ENCODE measurements at places on chromosomes 1 and 21.

- DNase-seq, result no peak
Observed at GRCh38 chr1:89130716-89131115, 4.8 kb upstream of the GBP2 start.

DNA sequence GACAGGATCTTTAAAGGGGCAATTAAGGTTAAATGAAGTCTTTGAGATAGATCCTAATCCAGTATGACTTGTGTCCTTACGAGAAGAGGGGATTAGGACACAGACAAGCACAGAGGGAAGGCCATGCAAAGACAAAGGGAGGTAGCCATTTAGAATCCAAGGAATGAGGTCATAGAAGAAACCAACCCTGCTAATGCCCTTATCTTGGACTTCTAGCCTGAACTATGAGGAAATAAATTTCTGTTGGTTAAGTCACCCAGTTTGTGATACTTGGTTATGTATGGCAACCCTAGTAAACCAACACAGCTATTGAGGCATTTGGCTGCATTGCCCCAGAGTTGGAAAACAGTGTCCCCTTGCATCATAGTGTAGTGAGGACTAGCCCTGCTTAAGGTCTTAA, 121.3 kb downstream of the MAST2 start:
- no peak for DNase-seq

DNA sequence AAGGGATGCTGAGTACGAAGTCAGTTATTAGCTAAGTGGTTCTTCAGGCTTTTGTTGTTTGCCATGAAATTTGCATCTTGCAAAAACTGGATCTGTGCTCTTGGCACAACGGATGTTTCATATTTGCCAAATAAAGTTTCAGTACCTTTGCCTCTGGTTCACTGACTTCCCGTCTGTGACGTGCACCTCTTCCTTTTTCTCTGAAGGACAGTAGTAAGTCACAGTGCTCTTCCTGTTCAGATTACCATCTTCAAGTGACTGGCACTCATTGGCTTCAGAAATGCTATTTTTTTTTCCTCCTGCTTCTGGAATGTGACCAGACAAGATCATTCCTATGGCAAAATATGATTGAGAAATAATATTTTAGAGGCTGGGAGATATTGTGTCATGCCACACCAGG, 75.9 kb upstream of the GREM2 start:
- DNase-seq, result no peak

DNA sequence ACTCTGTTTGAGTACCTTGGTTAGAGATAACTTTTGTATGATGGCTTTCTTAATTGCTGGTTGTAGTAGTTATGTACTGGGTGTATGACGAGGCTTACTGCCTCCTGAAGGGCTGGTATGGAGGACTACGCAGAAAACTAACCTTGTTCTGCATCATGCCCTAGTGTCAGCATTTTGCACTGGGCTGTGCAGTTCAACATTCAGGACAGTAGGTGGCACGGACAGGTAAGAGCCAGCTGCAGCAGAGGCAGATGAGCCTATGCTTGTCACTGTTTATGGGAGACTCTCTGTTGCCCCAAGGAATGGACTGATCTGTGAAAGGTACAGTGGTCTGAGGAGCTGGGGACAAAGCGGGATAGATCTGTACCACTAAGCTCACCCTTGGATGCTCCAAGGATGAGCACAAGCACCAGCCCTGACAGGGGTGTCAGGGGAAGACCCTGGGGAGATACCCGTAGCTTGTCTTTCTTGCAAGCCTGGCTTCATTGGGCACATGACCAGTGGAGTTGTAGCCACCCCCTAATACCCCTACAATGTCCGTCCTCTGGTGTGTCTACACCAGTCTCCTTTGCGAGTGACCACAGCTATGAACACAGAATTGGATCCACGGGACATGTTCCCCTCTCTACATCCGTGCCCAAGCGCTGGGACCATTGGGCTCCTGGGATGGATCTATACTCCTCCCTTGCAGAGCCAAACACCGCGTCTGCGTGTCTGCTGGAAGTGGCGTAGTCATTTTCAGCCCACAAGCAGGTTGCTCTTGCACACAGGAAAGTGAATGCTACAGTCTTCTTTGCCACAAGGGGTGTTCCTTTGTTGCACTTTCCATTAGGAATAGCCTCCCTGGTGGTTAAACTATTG, 51.1 kb upstream of the CFHR3 start:
- peak; percentile 29 for DNase-seq

DNA sequence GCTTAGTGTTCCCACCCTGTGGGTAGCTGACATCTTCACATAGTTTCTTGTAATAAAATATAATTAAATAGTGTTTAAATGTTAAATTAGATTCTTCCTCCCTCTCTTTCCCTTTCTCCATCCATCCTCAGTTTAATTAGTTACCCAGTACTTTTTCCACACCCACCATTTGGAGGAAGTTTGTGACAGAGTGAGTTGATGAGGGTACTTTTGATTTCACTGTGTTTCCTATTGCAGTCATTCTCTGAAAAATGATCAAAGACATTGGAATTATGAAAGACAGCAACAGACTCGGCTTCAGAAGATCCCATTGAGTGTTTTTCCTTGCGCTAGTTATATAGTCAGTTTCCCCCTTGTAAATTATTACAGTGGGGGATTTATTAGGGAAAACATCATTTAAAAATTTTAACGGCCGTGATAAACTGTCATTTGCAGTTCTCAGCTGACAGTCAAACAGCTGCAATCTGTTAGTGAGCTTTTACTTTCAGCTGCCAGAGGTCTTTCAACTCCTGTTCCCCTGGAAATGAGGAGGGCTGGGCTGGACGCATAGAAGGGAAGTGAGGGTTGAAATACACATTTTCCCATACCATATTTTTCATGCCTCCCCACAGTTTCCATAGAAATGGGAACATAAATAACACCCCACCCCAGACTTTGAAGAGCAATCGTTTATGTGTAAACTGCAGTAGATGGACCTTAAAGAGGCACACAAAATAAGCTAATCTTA, 61.3 kb upstream of the CACYBP start:
- DNase-seq, result no peak

- DNase-seq, result no peak
Observed at GRCh38 chr1:43232074-43232473, 37.7 kb upstream of the TMEM125 start.

DNA sequence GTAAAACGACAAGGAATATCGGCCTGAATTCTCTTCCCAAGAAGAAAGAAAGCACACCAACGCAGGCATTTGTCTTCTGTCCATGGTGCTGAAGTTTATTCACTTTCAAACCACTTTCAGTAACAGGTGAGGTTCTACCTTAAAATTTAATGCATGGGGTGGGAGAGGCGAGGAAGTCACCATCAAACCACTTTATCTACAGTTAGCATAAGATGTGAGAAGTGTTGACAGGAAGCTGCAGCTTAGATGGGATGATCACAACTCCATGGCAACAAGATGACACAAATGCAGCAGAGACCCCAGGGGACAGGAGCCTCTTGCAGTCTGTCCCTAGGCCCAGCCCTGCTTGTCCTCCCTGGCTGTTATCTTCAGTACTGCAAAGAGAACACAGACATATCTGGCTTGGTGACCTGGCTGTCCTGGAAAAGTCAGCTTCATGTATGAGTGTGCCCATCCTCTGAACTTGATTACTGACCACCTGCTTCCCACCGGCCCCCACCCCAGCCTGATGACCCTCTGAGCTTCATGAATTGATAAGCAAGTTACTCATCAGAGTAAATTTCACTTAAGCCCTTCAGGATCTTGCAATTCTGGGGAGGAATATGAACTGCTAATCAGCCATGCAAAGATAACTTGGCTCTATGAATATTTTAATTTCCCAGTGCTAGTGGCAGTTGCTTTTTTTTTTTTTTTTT, 1.8 kb downstream of the NPPA start:
- DNase-seq, result peak; percentile 49

GRCh38 chr1:40508375-40509341, at the start of gene EXO5:
Gene EXO5, plus strand, starts transcription at chr1:40508767. Its CDS starts 5,778 bp downstream, at chr1:40514545.
- peak; percentile 71 for DNase-seq

GRCh38 chr1:231629132-231629531, 2.5 kb downstream of the DISC1 start:
- no peak for DNase-seq

GRCh38 chr1:96688767-96689166, 32.8 kb upstream of the PTBP2 start:
- DNase-seq, result no peak

DNA sequence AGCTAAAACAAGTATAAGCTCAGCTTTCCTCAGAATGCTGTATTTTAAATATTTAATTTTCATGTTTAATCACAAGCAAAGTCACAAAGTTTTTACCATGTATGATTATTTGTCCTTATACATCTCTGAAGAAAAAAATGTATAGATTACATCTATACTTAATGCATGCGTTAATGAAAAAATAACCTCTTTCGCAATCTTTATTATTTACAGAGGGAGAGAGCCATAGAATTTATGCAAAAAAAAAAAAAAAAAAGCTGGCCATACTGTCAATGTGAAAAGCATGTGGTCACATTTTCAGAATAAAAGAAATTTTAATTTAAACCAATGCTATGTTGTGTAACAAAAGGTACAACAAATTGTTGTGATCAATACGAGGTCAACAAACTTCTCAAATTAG, 148.2 kb downstream of the AKT3 start:
- DNase-seq, result no peak

GRCh38 chr1:68128157-68128556, 77.7 kb upstream of the DIRAS3 start:
- no peak for DNase-seq

DNA sequence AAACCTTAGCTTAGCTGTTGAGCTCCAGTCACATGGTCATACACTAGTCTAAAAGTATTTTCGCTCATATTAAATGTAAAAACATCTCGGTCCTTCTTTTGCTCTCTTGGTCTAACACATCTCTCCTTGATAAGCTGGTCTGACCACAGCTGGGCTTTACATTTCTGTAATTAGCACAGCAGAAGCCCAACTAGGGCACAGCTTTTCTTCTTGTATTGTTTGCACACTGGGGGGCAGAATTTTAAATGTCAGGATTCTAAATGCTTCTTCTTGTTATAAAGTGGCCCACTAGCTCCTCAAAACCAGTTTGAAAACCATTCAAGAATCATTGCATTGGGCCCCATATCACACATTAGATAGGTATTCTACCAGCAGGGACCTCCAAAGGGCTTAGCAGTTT, 289.1 kb upstream of the PKN2 start:
- no peak for DNase-seq

GRCh38 chr1:31815752-31816500, at the start of gene SPOCD1:
Gene SPOCD1, minus strand, starts transcription at chr1:31816022. Its CDS starts 689 bp downstream, at chr1:31815333.
- DNase-seq, result peak; percentile 83

- DNase-seq, result peak; percentile 75
Observed at GRCh38 chr21:36260030-36260787, 59.8 kb upstream of the MORC3 start.

DNA sequence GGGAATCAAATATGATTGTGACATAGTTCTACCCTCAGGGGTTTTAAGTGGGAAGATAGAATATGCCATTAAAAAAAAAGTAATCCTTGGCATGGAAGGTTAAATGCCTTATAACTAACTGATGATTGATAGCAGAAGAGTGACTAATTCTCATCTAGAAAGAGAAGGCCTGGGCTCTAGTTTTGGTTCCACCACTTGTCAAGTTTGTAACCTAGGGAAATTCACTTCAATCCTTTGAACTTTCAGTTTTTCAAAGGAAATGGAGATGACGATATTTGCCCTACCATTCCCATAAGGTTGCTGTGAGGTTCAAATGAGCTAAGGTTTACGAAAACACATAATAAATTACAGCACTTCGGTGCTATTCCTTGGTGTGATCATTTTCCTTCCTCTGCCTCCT, 88.5 kb downstream of the GPR88 start:
- DNase-seq, result no peak

DNA sequence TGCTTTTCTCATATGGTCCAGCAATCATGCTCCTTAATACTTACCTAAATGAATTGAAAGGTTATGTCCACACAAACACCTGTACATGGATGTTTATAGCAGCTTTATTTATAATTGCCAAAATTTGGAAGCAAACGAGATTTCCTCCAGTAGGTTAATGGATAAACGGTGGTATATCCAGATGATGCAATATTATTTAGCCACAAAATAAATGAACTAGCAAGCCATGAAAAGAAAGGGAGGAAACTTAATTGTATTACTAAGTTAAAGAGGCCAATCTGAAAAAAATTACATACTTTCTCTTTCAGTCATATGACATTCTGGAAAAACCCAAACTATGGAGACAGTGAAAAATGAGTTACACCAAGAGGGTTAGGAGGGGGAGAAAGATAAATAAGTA, 76.3 kb upstream of the LRRC7 start:
- DNase-seq, result no peak

GRCh38 chr1:94022471-94023189, 98.3 kb downstream of the ABCA4 start:
- no peak for DNase-seq

GRCh38 chr1:200880212-200880611, 7.4 kb downstream of the GPR25 start:
- DNase-seq, result no peak

DNA sequence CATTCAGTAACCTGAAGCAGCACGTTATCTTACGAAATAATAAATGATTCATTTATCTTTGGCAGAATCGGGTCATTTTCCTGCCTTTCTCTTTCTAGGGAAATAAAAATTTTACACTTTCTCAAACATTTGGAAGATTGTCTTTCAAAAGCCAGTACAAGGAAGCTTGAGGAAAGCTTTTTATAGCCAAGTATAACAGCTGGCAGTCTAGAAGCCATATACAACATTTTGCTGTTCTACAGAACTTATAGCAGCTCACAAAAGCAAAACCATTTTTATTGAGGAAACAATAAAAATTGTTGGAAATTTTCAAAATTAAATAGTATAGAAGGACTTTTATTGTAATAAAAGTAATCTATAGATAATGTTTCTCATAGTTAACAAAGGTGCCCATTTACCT, 448.6 kb downstream of the SMYD3 start:
- DNase-seq, result no peak

DNA sequence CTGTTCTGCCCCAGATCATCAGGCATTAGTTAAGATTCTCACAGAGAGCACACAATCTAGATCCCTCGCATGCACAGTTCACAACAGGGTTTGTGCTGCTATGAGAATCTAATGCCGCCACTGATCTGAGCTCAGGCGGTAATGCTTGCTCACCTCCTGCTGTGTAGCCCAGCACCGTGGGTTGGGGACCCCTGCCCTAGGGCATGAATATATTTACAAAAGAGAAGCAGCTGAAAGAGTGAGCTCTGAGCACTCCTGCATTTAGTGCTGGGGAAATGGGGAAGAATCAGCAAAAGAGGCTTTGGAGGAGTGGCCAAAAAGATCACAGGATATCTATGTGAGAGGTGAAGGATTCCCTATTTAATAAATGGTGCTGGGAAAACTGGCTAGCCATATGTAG, 5.6 kb downstream of the CFAP57 start:
- no peak for DNase-seq

- DNase-seq, result no peak
Observed at GRCh38 chr21:26554365-26554764, 18.7 kb downstream of the CYYR1 start.

DNA sequence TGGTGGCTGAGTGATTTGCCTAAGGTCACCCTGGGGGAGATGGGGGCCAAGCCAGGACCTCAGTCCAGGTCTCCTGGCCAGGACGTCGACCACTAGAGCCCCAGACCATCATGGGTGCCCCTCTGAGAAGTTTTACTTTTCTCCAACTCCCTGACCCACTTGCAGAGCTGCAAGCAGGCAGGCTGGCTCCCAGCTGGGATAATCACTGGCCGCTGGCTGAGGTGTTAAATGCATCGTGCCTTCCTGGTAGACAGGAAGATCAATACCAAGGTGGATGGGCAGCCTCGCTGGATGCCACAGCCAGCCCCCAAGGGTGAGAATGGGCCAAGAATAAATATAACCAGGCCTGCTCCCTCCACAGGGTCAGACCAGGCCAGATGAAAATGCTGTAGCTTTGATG, 106.2 kb downstream of the EPHB2 start:
- no peak for DNase-seq

GRCh38 chr1:186611156-186611555, 69.1 kb downstream of the PTGS2 start:
- DNase-seq, result no peak

GRCh38 chr1:55580845-55581332, 365.7 kb upstream of the USP24 start:
- DNase-seq, result no peak

All from Jurkat, Clone E6-1 (cell line).